ENCODE measurements at places on chromosomes 5 and 9.

GRCh38 chr5:143393524-143393923, 10.0 kb downstream of the NR3C1 start:
- no peak for DNase-seq

DNA sequence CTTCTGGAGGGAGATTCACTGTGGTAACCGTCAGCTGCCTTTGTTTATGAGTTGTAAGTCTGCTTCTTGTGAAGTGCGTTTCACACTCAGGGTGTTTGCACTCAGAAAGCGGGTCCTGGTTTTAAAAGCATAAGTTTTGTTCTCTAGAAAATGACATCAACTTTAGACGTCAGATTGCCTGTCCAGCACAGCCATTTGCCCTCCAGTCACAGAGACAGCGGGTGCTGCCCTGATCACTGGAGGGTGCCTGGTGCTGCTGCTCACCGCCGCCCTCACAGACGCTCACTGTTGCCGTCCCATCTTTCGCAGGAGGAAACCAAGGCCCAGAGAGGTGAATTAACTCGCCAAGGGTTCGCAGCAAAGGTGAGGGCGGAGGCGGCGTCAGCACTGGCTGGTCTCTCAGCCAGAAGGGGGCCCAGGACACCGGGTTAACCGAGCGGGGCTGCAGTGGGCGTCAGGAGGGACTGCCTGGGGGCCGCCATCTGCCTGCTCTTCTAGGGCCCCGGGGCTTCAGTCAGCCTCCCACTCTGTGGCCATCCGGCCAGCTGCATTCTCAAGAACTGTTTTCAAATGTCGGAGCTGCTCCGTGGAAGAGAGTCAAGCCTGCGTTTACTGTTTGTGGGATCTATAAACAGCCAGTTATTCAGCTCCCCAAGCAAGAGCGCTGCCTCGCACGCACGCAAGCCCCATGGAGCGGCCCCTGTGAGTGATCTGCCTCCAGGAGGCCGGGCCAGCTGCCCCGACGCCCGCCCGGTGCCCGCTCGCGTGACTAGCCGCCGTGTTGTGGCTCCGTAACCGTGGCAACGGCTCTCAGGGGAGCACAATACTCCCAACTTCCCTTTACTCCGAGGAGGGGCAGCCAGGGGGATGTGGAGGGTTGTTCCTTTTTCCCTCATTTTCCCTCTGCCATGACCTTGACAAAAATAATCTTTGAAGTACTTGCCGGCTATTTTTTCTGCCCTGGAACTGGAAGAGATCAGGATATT, 43.4 kb upstream of the EXOC3 start:
- peak; percentile 77 for DNase-seq

- no peak for DNase-seq
Measured at GRCh38 chr5:172342918-172343317, 59.4 kb upstream of the UBTD2 start.

DNA sequence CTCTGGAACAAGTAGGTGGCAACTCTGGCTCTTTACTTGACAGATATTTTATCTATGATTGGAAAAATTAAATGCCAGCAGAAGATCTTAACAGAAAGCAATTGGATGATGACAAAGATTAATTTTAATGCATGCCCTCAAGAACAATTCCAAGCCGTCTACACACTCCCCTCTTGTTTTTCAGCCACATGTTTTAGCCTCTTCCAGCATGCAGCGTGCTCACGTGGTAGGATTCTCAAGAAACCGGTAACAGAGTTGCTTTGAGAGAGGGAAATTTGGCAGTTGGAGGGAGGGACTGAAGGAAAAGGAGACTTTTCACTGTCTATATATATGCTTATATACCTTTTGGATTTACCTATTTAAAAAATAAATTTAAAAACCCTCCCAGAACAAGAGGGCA, 48.3 kb upstream of the FANCC start:
- no peak for DNase-seq

GRCh38 chr5:79814699-79815098, 125.1 kb downstream of the CMYA5 start:
- DNase-seq = no peak

DNA sequence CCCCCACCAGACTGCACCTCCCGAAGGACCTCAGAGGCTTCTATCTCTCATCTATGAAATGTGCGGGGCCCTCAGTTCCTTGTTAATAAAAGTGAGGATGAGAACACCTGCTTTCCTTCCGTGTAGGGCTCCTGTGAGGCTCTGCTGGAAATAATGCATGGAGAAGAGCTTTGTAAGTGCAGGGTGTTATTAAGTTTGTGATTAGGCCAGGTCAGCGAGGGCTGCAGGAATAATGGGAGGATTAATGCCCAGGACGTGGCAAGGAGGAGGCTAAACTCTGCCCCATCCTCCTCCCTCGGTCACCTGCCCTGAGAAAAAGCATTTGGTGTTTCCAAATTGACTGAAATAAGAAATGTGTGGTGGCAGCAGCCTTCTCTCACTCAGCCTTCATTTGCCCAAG, 83.5 kb upstream of the HSPA9 start:
- DNase-seq = no peak

GRCh38 chr5:116585227-116585626, 10.6 kb upstream of the SEMA6A start:
- DNase-seq = no peak

- DNase-seq = no peak
Measured at GRCh38 chr5:14008819-14009311, 64.4 kb upstream of the DNAH5 start.

GRCh38 chr9:134136118-134136995, 475 bp downstream of the WDR5 start:
- DNase-seq = no peak

DNA sequence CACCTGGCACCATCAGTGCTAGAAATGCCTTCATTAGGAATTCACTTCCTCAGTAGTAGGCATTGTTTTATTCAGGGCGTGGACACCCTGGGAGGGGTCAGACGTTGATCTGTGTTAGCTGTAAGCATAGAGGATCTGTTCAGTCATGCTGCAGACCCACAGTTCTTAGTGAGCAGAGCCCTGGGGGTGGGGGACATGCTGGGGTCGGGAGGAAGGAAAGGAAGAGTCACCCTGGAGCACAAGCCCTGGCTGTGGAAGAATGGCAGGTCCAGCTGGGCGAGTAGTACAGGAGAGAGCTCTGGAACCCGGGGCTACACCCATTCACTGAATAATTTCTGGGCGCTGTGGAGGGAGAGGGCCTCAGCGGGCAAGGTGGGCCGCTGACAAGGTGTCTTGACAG, 172.5 kb downstream of the FSTL4 start:
- DNase-seq = no peak

GRCh38 chr5:174352681-174353080, 307.2 kb downstream of the NSG2 start:
- DNase-seq = no peak

- DNase-seq = no peak
Measured at GRCh38 chr5:53871050-53871449, 310.6 kb downstream of the NDUFS4 start.

DNA sequence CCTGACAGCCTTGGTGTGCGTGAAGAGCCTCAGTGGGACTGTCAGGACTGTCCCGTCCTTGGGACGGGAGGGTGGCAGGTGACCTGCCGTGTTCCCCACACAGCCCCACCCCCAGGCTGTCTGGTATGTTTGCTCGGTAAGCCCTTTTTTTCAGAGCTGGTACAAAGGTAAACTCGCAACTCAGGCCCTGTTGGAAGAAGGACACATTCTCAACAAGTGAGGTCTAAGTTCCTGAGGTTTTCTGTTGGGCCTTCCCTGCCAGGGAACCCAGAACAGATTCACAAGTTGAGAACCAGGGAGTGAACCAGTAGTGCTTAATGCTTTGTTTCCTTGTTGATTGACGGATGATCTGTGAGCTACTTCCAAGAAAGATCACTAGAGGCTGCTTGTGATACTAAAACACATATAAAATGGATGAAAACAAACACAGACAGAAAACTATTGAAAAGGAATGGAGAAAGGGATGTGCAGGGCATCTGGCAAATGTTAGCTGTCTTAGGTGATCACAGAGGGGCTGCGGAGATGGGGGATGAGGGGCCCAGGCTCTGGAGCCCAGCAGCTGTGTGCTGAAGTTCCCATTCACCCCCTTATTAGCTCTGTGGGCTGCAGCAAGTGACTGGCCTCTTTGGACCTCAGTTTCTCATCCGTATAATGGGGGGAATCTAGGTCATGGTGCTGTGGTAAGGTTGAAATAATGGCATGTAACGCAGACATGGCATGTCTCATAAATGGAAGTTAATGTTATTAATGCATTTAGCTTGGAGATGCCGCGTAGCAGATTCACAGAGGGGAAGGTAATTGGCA, 2.7 kb downstream of the NDST1 start:
- no peak for DNase-seq

GRCh38 chr5:35473589-35473988, 144.1 kb upstream of the SPEF2 start:
- no peak for DNase-seq

- no peak for DNase-seq
Measured at GRCh38 chr5:148708854-148709253, 54.5 kb upstream of the HTR4 start.

- no peak for DNase-seq
Measured at GRCh38 chr5:95684361-95684760, 1.6 kb upstream of the SPATA9 start.

DNA sequence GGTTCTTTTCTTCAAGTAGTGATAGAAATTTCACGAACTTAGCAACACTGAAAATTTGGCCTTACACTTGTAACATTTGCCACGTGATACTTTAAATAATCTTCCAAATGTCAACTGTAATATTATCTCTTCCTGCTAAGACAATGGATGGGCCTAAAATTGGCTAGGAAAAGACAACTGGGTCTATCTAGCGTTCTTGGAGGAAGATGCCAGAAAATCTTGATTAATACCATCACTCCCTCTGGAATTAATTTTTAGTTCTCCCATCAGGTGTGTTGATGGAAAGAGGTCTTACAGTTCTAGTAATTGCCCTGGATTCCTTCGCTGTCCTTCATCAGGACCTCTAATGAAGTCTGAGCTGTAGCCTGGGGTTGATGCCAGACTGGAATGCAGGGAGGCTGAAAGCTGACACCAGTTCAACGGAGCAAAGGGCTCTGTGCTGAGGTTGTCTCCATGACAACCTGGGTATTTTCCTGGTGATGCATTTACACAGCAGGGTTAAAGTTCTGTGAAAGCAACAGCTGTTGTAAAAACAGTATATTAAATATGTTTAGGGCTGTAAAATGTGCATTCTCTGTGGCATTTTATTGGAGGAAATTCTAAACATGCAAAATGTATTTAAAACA, 92.3 kb downstream of the GAS1 start:
- no peak for DNase-seq

DNA sequence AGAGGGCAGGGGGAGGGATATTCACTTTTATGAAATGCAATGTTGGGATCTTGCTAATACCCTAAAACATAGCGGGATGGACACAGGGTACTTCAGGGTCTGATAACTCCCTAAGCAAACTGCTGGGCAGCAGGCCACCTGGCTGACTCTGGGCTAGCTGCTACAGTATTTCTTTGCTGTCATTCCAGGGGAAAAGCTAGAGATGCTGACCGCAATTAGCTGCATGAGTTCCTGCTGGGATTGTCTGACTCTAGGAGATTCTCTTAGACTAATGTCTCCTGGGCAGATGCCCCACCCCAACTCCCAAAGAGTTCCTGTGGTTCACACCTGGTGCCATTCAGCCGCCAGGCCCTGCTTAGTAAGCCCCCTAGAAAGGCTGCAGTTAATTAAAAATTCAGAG, 69.9 kb downstream of the PSAT1 start:
- no peak for DNase-seq

DNA sequence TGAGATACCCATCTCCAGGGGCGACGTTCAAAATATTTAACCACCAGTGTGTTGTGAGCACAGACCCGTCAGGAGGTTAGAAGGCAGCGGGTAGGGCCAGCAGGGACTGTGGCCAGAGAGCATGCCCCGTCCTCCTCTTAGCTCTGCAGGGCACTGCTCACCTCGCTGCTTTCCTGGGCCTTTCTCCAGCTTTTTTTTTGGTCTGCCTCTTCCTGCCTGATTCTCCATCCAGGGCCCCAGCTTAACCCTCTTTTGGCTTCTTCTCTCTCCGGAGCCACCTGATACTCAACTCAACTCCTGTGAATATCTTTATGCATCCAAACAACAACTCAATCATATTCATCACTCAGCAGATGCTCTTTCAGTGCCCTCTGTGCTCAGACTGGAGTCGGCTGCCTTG, 44.0 kb downstream of the TMOD1 start:
- no peak for DNase-seq

DNA sequence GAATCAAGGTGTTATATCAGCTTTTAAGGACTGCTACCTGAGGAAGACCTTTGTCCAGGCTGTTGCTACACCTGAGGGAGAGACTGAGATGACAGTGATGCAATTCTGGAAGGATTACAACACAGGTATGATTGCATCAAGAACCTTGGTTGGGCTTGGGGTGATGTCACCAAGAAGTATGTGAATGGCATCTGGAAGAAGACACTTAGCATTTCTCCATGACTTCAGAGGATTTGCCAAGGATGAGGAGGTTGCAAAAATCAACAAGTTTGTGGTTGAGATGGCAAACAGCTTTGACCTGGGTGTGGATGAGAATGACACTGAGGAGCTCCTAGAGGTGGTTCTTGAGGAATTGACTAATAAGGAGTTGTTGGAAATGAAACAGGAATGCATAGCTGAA, 67.9 kb upstream of the PANK3 start:
- no peak for DNase-seq

DNA sequence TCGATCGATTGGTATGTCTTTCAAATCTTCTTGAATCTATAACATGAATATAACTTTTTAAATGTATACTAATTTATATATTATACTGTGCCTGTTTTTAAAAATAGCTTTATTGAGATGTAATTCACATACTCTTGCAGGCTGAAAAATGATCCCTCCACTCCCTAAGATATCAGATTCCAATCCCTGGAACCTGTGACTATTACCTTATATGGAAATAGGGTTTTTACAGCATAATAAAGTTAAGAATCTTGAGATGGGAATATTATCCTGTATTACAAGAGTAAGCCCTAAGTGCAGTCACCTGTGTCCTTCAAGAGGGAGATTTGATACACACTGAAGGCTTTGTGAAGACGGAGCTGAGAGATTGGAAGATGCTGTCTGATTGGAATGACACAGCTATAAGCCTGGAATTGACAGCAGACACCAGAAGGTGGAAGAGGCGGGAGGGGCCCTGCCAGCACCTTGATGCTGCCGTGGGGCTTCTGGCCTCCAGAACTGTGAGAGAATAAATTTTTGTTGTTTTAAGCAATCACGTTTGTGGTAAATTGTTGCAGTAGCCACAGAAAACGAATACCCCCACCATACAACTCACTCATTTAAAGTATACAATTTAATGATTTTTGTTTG, 161.3 kb downstream of the RMI1 start:
- no peak for DNase-seq

- DNase-seq = no peak
Measured at GRCh38 chr5:141788296-141788970, 89.8 kb downstream of the PCDH1 start.

GRCh38 chr5:34016222-34016621, 8.4 kb upstream of the AMACR start:
- DNase-seq = no peak

All from naive B cell (primary cell).